ENCODE measurements at places on chromosomes 1 and 21.

DNA sequence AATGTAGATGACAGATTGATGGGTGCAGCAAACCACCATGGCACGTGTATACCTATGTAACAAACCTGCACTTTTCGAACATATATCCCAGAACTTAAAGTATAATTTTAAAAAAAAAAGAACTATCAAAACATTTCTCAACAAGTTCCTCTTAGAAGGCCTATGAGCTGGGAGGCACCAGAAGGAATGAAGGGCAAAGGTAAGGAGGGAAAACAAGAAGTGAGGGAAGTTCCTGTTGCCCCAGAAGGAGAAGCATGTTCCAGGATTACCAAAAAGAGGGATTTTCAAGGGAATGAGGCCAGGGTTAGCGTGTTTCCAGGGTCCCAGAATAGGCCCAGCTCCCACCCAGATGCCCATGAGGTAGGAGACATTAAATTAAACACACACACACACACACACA lies 361.0 kb downstream of the SETD4 start:
- DNase-seq: no peak

DNA sequence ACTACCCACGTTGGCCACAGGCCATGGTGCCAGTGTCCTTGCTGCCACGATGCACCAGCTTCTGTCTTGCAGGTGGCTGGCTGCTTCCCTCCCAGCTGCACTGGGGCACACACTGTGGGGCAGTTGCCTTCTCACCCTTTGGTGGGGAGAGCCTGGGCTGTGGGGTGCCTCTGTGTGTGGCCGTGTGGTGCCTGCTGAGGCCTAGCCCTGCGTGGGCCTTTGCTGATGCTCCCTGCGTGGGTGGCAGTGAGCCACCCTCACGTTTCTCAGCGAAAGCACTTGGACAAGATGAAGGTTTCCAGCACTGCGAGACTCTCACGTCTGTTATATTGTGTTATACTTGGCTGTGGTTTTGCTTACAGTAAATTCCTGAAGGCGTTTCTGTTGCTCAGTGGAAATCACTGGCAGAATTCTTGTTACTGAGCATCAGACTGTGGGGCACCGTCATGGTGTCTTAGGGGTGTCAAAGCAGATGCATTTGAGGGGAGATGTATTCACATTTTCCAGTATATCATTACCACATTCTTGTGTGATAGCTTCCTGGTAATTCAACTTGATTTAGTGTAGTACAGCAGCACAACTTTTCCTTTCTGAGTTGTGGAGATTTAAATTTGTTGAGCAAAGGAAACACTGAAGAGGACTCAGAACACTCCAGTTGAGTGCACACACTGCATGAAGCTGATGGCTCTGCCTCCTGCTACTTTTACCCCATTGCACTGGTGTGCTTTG lies 124.7 kb downstream of the PCBP3 start:
- no peak for DNase-seq

DNA sequence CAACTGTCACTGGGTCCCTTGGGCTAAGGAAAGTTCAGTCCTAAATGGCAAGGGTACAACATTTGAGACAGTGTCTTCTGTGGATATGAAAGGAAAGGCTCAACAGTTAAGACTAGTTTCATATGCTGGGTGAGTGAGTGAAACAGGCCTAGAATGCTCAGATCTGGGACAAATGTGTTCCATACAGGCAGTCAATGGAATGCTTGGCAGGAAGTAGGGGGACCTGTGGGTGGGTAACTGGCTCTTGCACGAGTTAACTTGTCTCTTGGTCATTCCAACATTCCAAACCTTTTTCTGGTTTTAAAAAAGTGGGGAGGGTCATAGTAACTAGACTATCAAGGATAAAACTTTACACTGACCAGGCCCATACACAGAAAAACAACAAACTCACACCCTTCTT lies 17.8 kb upstream of the ADAM30 start:
- no peak for DNase-seq

GRCh38 chr1:78760858-78761257 lies 111.2 kb downstream of the IFI44 start:
- DNase-seq: no peak

- no peak for DNase-seq
Observed at GRCh38 chr1:72229893-72230292, 52.4 kb downstream of the NEGR1 start.

- no peak for DNase-seq
Observed at GRCh38 chr1:160981584-160982411, 27.2 kb upstream of the ITLN2 start.

DNA sequence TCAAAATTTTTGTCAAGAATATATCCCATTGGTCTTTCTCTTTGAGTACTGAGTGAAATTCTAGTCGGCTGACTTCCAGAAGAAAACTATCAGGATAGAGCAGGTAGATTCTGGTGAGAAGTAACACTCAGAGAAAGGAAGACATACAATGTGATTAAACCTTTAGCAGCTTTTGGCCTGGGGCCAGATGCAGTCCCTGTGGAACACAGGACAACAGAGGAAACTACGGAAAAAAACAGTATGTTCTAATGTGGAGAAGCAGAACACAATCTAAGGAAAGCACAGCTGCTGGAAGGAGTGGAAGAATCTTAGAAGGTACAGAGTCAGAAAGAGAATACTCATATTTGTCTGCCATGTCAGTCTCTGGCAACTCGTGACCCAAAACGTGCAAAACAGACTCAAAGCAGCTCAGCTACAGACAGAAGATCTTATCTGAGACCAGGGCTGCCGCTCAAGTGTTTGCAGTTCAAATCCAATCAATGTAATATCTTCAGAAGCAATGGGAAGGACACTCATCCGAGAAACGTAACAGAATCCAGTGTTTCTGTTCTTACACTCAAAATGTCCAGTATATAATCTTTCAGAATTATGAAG lies 283.8 kb downstream of the MRPL39 start:
- no peak for DNase-seq

GRCh38 chr1:21758614-21759013 lies 24.3 kb downstream of the USP48 start:
- DNase-seq: no peak

- no peak for DNase-seq
Observed at GRCh38 chr1:171661076-171661650, 8.7 kb upstream of the MYOC start.

GRCh38 chr1:14168326-14169063 lies 430.0 kb upstream of the KAZN start:
- DNase-seq: no peak

GRCh38 chr1:41315871-41316270 lies 45.4 kb upstream of the FOXO6 start:
- DNase-seq: no peak

GRCh38 chr1:3105167-3105863 lies 36.3 kb downstream of the PRDM16 start:
- no peak for DNase-seq

- DNase-seq: peak; percentile 40
Observed at GRCh38 chr1:7942214-7942921, 1.7 kb upstream of the TNFRSF9 start.

GRCh38 chr1:231817801-231818200 lies 191.2 kb downstream of the DISC1 start:
- DNase-seq: no peak

GRCh38 chr1:233707880-233708815 lies 94.2 kb downstream of the KCNK1 start:
- DNase-seq: no peak

DNA sequence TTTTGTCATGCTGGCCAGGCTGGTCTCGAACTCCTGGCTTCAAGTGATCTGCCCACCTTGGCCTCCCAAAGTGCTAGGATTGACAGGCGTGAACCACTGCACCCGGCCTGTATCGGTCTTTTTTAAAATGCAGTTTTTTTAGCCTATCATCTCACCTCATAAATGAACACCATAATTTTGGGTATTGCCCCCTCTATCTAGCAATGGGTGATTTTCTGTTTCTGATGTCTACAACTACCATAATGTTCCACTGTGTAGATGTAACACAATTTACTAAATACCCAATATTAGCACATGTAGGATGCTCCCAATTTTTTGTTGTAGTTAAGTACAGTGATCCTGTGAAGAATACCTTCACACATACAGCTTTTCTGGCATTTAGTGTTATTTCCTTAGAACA lies 2.0 kb upstream of the CAMTA1 start:
- DNase-seq: no peak

DNA sequence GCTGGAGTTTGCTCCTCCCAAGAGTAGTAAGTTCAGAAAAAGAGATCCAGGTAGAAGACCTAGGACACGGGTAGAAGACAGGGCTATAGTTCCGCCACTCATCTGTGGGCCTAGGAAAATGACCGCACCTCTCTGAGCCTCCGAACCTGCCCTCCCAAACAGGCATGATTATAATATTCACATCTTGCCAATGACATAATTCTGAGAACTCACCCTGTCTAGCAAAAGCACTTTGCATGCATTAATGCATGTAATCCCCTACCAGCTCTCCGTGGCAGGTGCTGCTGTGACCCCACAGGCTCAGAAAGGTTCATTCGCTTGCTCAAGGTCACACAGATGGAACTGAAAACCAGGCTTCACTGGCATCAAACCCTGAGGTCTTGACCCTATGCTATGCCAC lies 88.0 kb downstream of the SPSB1 start:
- no peak for DNase-seq

DNA sequence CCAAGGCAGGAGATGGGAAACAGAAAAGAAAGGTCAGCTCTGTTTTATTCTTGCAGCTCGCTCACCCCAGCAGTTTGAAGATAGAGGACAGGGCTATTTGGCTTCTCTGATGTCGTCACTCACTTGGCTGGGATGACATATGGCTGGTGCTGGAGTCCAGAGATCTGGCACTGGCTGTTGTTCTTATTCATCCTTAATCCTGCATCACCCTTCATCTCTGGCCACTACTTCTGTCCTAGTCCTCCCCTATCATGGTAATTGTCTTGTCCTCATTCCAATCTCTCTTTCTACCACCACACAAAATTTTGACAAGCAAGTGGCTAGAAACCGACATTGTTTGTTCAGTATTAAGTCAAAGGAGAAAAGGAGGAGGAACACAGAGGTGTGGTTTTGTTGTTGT lies 103.8 kb upstream of the PDE4B start:
- DNase-seq: no peak

GRCh38 chr1:147723691-147724323 lies 36.6 kb downstream of the GJA5 start:
- no peak for DNase-seq

DNA sequence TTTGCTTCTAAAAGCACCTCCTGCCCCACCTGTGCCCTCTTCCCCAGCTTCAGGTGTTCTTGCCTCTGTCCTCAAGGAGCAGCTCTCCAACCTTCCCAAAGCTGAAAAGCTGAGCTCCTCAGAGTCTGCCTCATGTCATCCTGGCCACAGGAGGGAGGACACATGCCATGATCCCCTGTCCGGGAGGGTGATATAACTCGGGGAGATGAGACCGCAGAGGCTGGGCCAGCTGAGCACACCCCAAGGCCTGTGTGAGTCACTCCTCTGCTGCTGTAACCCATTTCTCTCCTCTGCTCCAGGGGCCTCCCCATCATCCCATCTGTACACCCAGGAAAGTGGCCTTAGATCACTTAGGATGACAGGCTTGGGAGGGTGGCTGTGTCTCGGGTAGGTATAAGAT lies 49.8 kb downstream of the EPHB2 start:
- DNase-seq: no peak

- DNase-seq: no peak
Observed at GRCh38 chr1:76254104-76255030, 179.8 kb downstream of the ST6GALNAC3 start.

DNA sequence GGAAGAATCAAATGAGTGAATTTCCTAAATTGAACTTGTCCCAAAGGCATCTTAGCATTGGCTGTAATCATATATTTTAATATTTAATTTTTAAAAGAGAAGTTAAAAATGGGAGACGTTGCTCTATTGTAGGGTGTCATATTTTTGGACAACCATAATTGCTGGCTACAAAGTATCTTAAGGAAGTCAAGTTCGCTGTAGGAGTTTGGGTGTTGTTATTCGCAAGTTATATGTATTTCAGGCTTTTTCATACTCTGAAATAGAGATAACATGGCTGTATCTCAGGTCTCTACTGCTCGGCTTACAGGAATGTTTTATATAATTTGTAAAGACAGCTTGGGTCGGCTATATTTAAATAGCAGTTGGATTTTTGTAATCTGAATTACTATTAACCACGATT lies 852 bp downstream of the TMEM50A start:
- no peak for DNase-seq

GRCh38 chr1:208314431-208314830 lies 70.2 kb upstream of the PLXNA2 start:
- DNase-seq: no peak

DNA sequence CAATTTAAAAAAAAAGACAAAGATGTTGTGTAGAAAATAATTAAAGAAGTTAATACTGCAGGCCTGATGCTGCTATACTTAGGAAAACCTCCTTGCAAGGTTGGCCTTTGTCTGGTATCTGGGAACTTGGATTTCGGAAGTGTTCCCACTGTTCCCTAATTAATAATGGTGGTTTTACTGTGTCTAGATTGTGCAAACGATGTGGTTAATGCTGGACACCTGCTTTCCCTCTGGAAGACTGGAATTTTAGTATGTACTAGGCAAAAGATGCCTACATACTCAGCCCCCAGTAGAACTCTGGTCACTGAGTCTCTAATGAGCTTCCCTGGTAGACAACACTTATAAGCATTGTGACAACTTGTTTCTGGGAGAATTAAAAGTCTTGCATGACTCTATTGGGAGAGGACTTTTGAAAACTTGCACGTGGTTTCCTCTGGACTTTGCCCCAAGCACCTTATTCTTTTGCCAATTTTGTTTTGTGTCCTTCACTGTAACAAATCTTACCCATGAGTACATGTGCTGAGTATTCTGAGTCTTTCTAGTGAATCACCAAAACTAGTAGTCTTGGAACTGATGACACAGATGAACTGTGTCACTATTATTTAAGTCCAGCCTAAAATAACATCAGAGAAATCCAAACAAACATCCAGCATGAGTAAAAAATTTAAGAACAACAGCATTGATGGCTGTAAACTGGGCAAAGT lies 40.4 kb downstream of the LIN9 start:
- DNase-seq: no peak

GRCh38 chr1:1068517-1069055 lies 5.5 kb downstream of the RNF223 start:
- peak; percentile 58 for DNase-seq

- DNase-seq: no peak
Observed at GRCh38 chr1:33335020-33335419, 14.1 kb upstream of the A3GALT2 start.

DNA sequence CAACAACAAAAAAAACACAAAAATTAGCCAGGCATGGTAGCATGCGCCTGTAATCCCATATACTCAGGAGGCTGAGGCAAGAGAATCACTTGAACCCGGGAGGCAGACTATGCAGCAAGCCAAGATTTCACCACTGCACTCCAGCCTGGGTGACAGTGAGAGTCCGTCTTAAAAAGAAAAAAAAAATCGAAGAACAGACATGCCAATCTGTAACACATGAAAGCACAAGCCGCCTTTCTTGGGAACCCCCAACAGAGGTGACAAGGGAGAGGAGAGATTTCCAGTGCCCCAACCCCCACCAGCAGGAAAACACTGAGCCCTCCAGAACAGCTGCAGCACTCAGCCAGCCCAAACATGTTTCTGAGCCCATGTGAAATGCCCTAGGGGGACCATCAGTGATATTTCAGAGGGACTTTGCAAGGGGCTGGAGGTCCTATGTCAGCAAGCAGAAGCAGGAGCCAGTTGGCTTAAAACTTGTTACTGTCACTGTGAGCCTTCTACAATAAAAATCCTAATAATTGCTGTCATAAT lies 14.2 kb upstream of the EFNA1 start:
- DNase-seq: no peak

GRCh38 chr1:108503062-108503733 lies 53.1 kb downstream of the NBPF6 start:
- DNase-seq: no peak
